ENCODE measurements at places on chromosomes 3 and 15.

- no peak for DNase-seq
These were observed 3.7 kb downstream of the STARD9 start for GRCh38 chr15:42578984-42579537.

GRCh38 chr3:150330872-150331271 is 77.2 kb upstream of the TSC22D2 start:
- no peak for DNase-seq

DNA sequence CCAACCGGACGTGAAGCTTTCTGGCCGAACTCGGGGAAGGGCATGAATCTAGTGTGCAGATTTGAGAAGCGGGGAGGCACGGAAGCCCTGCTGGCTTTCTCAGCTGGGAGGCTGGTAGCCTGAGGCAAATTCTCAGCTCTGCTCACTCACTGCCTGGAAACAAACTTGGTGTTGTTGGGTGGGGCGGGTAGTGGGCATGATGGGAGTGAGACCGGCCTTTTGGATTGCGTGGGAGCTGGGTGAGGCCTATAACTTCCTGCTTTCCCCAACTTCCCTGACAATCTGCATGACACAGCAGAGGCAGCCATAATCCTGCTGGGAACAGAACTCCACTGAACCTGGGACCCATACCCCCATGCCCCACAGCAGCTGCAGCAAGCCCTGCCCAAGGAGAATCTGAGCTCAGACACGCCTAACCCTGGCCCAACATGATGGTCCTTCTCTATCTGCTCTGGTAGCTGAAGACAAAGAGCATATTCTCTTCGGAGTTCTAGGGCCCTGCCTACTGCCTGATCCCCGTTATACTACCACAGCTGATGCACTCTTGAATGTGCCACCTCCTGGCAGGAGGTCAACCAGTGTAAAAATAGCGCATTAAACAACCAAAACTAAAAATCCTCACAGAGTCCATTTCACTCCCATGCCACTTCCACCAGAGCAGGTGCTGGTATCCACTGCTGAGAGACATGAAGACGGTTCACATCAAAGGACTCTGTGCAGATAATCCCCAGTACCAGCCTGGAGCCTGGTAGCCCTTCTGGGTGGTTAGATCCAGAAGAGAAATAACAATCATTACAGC is 44.7 kb downstream of the CEP70 start:
- no peak for DNase-seq

DNA sequence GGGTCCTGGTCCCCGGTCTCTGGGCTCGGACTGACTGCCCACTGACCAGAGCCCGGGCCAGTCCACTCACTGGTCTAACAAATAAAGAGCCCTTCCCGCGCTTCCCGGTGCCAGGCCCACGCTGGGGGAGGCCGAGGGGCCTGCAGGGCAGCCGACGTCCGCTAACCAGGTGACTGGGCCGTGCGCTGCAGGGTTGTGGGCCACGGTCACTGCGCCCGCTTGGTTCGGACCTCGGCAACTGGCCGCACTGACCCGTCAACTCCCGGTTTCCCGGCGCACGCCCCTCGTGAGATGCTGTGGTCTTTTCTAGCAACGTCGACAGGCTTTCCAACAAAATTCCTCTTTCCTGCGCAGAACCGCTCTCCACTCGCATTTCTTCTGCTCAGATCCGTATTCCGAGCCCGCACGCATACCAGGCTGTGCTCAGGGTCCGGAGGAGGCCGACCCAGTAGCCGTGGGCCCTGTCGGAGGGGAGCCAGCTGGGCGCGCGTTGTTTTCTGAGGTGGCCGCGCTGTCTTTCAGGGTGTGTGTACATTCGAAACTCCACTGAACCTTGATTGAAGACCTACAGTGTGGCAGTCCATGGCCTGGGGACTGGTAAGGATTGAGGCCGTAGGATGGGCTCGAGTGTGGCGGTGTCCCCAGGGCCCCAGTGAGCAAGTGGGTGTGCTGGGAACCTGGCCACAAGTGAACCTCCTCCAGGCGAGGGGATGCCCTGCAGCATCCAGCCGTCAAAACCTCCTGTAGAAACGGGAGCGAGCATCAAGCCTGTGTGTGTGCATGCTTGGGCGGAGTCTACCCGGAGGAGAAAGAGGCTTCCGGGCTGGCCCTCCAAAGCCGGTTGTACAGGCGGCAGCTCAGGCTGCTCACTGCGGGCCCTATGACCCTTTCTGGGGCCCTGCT is 875 bp upstream of the NT5DC2 start:
- DNase-seq = no peak

- no peak for DNase-seq
These were observed 104.4 kb downstream of the HERC1 start for GRCh38 chr15:63729115-63729884.

- DNase-seq = no peak
These were observed 307.4 kb upstream of the DPPA4 start for GRCh38 chr3:109644746-109645145.

GRCh38 chr15:73989001-73989798 is 2.9 kb downstream of the STOML1 start:
- no peak for DNase-seq

- no peak for DNase-seq
These were observed 139.3 kb downstream of the SERPINI1 start for GRCh38 chr3:167874671-167875372.

- no peak for DNase-seq
These were observed 24.4 kb upstream of the TXNRD3 start for GRCh38 chr3:126679318-126679751.

DNA sequence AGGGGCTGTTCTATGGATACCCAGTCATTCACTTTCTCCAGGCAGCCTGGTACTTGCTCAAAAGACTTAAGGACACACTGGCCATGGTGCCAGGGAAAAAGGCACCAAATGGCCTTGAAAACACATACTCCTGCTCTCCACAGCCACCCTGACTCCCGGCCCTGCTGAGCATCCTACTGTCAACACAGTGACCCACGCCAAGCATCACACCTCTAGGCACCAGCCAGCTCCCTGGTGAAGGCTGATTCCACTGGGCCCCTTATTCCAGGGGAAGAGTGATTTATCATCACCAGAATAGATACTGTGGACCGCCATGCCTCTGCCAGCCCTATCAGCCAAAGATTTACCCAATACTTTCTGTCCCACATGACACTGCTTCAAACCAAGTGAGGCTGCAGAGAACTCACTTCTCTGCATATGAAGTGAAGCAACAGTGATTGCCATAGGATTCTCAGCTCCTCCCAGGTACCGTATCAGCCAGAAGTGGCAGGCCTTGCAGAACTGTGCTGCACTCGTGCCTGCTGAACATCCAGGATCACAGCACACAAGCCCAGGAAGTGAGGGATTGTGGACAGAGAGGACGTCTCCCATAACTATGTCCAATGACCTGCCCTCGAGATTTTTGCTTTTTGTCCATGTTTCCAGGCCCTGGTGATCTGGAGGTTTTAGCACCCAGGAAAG is 63.7 kb downstream of the WHAMM start:
- no peak for DNase-seq

GRCh38 chr3:13650210-13651056 is 101.5 kb downstream of the FBLN2 start:
- DNase-seq = no peak

DNA sequence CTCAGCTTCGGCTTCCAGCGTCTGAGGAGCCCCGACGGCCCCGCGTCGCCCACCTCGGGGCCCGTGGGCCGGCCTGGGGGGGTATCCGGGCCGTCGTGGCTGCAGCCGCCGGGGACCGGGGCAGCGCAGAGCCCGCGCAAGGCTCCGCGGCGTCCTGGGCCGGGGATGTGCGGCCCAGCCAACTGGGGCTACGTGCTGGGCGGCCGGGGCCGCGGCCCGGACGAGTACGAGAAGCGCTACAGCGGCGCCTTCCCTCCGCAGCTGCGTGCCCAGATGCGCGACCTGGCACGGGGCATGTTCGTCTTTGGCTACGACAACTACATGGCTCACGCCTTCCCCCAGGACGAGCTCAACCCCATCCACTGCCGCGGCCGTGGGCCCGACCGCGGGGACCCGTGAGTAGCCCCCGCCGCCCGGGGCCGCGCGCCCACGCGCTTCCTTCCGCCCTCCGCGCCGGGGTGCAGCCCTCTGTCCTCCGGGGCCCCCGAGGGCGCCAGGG is 462 bp downstream of the EDEM1 start:
- no peak for DNase-seq

DNA sequence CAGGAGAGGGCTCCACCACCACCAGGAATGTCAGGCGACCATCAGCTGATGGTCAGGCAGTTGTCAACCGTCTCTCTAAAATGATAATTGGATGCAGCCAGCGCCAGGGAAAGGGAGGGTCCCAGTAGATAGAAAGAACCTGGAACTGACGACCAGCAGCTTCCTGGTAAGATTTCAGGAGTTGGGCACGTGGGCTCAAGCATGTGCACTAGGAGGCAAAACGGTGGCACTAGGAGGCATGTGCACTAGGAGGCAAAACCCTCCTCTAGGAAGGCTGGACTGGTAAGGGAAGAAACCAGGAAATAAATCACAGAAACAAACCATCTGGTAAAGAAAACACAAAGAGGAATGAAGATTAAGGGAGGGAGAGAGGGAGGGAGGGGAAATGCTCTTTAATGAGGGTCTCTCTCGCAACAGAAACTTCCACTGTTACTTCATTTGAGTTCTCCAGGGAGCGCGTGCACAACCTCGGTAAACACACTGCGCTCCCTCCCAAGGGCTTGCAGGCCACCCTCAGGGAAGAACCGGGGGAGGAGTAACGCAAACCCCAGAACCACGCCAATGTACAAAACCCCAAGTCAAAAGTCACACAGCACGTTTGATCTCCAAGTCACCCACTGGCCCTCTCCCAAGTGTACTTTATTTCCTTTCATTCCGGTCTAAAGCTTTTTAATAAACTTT is 116.7 kb downstream of the XXYLT1 start:
- DNase-seq = no peak

DNA sequence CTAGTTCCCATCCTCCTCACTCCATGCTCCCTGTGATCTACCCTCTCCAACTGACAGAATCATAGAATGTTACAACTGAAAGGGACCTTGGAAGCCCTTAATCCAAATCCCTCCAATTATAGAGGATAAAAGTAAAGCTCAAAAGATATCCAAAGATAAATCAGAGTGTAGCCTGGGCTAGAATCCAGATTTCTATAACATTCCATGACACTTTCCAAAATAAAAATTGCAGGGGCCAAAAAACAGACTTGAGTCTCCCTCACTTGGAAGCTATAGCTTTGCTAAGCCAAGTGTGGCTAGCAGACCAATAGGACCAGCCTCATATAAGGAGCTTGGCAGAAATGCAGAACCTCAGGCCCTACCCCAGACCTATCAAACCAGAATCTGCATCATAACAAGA is 148.1 kb downstream of the NTRK3 start:
- DNase-seq = no peak

DNA sequence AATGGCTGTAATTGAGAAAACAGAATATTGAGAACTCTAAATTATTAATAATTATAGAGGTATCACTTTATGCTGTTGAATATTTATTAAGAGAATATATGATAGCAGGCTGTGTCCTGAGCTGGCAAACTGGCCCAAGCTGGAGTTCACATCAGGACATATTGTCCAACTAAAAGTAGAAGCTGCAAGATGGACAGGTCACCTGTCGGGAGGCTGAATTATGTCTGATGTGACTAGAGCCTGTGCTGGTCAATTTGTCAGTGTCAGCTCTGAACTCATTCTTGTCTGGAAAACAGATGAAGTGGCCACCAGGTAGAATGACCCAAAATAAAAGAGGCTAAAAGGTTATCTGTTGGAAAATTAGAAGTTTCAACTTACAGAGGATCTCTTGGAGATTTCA is 392.2 kb downstream of the LRTM1 start:
- no peak for DNase-seq

GRCh38 chr3:182909318-182910040 is 70.9 kb downstream of the DCUN1D1 start:
- no peak for DNase-seq

DNA sequence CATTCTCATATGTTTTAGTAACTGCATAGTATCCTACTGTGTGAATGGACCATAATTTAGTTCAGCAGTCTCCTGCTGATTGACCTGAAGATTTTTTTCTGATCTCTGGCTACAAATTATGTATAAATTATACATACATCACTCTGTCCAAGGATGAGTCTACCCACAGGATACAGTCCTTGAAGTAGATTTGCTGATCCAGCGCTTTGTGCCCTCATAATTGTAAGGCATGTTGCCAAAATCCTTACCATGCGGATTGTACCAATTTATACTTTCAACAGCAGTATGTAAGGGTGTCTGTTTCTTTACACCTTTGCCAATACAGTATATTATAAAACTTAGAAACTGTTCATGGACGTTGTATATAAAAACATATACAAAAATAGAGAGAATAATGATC is 46.5 kb downstream of the ACAA1 start:
- no peak for DNase-seq

DNA sequence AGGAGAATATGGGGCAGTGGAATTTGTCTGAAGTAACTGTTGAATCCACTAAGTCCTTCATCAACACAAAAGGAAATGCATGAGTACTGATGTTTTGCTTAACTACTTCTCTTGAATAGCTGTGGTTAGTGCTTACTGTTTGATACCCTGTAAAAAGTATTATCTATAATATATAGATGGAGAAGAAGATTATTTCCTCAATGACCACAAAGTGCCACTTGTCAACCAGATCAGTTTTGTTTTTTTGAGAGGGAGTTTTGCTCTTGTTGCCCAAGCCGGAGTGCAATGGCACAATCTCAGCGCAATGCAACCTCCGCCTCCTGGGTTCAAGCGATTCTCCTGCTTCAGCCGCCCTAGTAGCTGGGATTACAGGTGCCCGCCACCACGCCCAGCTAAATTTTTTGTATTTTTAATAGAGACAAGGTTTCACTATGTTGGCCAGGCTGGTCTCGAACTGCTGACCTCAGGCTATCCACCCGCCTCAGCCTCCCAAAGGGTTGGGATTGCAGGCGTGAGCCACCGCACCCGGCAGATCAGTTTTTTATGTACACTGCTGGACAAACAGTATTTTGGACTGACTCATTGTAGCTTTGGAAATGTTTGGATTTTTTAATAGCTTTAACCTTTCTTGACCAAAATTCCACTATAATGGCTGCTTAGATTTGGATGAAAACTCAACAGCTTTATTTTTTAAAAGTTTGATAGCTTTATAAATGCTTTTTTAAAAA is 1.5 kb upstream of the RPLP1 start:
- DNase-seq = no peak

GRCh38 chr3:23308986-23309625 is 106.0 kb downstream of the UBE2E2 start:
- DNase-seq = no peak

DNA sequence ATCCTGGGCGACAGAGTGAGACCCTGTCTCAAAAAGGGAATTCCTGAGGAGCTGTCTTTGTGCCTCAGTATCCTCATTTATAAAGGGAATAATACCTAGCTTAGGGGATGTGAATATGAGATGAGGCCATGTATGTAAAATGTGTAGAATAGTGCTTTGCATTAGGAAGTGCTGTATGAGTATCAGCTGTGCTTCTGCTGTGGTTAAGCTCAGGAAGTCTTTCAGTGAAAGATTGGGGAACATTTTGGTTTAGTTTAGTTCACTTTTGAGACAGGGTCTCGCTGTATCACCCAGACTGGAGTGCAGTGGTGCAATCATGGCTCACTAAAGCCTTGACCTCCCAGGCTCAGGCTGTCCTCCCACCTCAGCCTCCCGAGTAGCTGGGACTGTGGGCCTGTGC is 10.6 kb downstream of the THUMPD3 start:
- no peak for DNase-seq

Measured in cortex of kidney (tissue), 1 donor.